Upper lobe of left lung (tissue), 6 donors: ENCODE measurements at places on chromosomes 1 and 21. TPM values are rescaled to one million over a fixed set of nuclear protein-coding genes. Genes with fewer than 3 reads are reported as not detected.

- DNase-seq: no peak
Observed at GRCh38 chr1:35201631-35202030, 8.7 kb upstream of the SFPQ start.

Gene LENEP
- total RNA-seq: not detected

Gene ESPN
- 2.7 TPM for total RNA-seq

Gene CREB3L4
- 5.8 TPM for total RNA-seq

Gene S100A3
- 2.0 TPM for total RNA-seq
